ENCODE measurements at places on chromosomes 11 and 22. TPM values are rescaled to one million over a fixed set of nuclear protein-coding genes. Genes with fewer than 3 reads are reported as not detected.

DNA sequence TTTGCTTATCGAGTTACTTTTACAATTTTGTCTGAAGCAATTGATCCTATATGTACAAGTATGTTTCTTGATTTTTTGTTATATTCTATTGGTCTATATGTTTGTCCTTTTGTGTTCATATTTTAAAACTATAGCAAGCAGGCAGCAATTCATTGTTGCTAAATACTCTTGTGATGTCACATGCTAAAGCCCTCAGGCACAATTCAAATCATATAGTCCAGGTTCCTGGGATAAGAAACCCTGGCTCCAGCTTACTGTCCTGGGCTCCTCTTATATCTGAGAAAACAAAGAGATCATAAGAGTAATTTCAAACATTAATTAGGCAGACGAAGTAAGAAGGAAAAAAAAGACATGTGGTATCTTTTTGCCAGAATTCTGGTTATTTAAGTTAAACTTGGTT lies 6.6 kb upstream of the CCDC83 start:
- no peak for DNase-seq

GRCh38 chr22:28329186-28330073 lies 350.2 kb downstream of the TTC28 start:
- DNase-seq: no peak

- DNase-seq: peak; percentile 56
Measured at GRCh38 chr11:44110231-44110679, 14.8 kb downstream of the EXT2 start.

BATF2 gene
- total RNA-seq: 1.4 TPM

GRCh38 chr11:119118227-119118626 lies 3.2 kb upstream of the HINFP start:
- no peak for DNase-seq

- no peak for DNase-seq
Measured at GRCh38 chr22:37907036-37907954, 1.2 kb downstream of the MICALL1 start.

KCNQ1OT1 gene
- total RNA-seq: 0.81 TPM

DNA sequence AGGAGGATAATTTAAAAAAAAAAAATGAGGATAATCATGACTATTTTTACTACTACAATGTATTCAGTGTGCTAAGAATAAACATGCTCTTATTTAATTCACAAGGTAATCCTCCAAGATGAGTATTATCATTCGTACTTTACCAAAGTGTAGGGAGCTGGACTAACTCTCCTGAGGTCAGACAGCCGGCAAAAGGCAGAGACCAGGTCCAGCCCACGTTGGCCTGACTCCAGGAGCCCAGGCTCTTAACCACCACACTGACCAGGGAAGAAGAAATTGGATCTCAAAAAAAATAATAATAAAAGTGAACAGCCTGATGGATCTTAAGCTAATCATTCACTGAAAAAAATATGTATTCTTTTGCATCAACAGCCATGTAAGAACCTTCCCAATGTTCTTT lies 25.2 kb downstream of the PLAAT3 start:
- no peak for DNase-seq

DNA sequence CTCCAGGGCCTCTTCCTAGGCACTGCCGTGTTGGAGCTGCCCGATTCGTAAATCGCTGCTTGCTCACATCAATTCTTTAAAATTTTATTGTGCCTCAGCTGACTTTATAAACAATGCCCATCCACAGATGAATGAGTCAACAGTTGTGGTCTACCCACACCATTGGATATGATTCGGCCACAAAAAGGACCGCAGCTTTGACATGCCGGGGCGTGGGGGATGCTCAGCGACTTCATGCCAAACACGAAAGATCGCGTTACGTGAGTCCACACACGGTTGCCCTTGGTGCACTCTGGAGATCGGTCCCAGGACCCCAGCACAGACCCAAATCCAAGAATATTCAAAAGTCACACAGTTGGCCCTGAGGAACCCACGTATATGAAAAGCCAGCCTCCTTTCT lies 195.7 kb downstream of the CTTN start:
- no peak for DNase-seq

FCHSD2 gene
- total RNA-seq: 36.0 TPM

Data from left cardiac atrium (tissue), 4 donors.